ENCODE measurements at places on chromosomes 1 and 21.

- DNase-seq, result no peak
Measured at GRCh38 chr1:16208270-16208987, 4.0 kb downstream of the ARHGEF19 start.

- no peak for DNase-seq
Measured at GRCh38 chr1:23923592-23924499, 10.7 kb upstream of the CNR2 start.

GRCh38 chr1:42935313-42935895, 23.3 kb downstream of the SLC2A1 start:
- no peak for DNase-seq

DNA sequence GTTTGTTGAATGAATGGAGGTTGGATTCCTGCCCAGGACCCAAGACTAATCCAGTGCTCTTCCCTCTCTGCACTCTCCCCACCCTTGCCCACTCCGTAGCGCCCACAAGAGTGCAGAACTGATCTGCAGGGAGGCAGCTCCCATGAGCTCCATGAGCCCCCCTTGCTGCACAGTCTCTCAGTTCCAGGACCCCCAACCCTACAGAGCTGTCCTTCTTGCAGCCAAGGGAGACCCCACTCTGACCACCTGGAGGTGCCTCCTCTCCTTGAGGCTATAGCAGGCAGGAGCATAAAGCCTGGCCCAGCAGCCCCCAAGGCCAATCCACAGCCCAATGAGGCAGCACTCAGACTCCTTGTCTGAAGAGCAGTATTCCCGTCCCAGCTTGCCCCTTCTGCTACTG, 209.2 kb upstream of the ZC3H12A start:
- no peak for DNase-seq

GRCh38 chr1:147072482-147073432, 99.5 kb downstream of the PRKAB2 start:
- no peak for DNase-seq
